Stimulated activated CD8-positive, alpha-beta memory T cell treated with anti-CD3 and anti-CD28 coated beads, Interleukin-7, amount 100 ng/mL, for 48 hours (primary cell): ENCODE measurements at places on chromosomes 7 and 10.

- DNase-seq = no peak
Observed at GRCh38 chr7:31033674-31034300, 18.3 kb upstream of the ADCYAP1R1 start.

DNA sequence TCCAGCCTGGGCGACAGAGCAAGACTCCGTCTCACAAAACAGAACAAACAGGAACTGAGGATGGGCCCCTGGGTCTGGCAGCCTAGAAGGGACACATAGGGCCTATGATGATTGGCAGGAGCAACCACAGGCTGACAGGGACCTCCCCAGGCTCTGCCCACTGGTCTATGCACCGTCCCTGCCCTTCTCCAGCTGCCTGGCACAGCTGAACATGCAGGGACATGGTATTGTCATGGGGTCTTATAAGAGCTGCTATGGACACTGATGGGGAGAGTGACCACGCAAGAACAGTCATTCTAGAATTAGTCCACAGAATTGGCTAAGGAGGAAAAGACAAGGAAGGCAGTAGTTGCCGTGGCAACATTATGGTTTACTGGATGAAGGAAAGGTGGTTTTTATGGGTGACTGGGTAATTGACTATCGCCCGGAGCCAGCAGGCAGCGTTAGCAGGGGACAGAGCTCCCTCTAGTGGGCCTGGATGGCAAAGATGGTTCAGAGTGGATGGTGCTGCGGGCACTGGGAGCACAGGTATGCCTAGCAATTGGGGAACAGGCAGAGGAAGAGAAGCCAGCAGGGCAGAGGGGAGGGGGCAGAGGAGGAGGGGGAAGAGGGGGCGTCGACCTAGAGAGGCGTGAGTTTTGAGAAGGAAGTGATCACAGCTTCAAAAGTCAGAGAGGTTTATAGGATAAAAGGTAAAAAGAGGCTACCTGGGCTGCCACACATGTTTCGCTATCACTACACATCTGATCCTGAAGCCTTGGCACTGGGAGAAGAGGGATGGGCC lies 7.8 kb upstream of the TRIM56 start:
- DNase-seq = peak; percentile 68

GRCh38 chr7:22759721-22760120 lies 32.7 kb downstream of the IL6 start:
- DNase-seq = no peak

DNA sequence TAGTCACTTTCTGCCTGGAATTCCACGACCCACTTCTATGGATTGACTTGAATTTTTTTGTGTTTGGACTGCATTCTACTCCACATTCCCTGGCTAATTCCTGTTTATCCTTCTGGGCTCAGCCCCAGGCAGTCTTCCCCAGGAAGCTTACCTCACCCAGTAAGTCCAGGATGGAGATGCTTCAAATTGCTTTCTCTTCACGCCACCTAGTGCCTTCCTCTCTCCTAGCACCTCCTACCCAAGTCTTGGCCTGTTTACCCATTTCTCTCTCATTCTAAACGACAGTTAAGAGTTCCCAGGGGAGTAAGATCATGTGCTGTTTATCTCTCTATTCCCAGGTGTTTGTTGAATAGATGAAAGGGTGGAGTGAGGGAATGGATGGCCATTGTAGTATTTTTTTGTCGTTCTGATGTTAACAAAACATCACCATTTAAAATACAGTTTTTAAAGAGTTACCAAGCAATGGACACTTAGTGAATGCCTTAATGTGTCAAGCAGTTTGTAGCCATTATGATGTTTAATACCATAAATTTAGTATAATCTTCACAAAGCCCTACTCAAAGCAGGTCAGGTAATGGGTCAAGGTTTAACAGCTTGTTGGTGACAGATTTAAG lies 45.5 kb upstream of the TARP start:
- DNase-seq = no peak

DNA sequence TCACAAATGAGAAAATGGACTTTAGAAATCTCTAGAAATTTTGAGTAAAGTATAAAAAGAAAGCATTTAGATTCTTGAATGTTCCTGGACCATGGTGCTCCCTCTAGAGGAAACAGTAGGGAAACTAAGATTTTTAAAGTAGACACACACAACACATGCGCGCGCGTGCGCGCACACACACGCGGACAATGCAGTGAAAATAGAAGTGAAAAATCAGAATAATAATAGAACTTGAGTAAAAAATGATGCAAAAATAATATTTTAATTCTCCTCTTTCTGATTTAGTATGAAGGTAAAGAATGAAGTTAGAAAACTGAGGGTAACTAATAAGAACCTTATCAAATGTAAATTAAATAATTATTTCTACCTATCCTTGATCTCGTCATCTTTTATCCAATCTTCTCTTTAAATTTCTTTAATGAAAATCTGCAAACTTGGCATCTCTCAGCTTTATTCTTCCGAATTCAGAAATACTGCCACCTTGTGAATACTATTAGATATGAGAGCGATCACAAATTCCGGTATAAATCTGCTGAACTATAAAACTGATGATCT lies 117.0 kb upstream of the AMPH start:
- DNase-seq = no peak

GRCh38 chr10:91643700-91644099 lies 10.8 kb upstream of the PPP1R3C start:
- DNase-seq = no peak

- DNase-seq = no peak
Observed at GRCh38 chr10:101217450-101218281, 11.6 kb downstream of the LBX1 start.

DNA sequence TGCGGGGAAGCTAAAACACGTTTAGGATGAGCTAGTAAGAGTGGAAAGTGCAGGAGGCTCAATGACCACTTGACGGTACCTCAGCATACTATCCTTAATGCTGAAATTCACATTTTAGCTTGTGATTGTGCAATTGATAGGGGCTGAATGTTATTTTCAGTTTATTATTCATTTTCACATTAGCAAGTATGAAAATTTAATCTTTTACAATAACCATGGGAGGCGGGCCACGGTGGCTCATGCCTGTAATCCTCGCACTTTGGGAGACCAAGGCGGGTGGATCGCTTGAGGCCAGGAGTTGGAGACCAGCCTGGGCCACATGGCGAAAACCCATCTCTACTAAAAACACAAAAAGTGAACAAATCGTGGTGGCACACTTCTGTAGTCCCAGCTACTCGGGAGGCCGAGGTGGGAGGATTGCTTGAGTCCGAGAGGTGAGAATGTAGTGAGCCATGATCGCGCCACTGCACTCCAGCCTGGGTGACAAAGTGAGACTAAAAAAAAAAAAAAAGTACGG lies 22.0 kb upstream of the ANLN start:
- no peak for DNase-seq
